AML-193 (cell line): ENCODE measurements at places on chromosomes 12 and 14.

GRCh38 chr12:88227263-88227662 is 85.2 kb downstream of the TMTC3 start:
- no peak for DNase-seq

DNA sequence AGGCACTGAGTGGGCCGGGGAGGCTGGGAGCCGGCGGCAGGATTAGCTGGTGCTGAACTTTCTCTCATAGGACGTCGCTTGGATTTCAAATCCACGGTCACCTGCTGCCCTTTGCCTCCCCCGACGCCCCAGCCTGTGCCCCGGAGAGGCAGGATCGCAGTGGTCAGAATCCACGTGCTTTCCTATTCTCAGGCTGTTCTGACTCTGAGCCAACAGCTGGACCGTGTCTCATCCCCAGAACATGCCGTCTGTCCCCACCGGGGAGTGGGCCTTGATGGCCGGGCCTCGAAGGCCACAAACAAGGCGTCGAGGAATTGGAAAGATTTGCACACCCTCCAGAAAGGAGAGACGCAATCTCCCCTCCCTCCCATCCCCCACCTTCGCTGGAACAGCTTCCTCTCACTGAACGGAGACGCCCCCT is 18.5 kb upstream of the MLXIP start:
- DNase-seq: no peak

GRCh38 chr14:31659278-31659677 is 98.1 kb downstream of the NUBPL start:
- DNase-seq: no peak

- DNase-seq: no peak
Measured at GRCh38 chr14:100823413-100824080, 2.4 kb upstream of the MEG3 start.

- DNase-seq: peak; percentile 40
Measured at GRCh38 chr14:71362920-71363584, 455.8 kb downstream of the PCNX1 start.

- DNase-seq: no peak
Measured at GRCh38 chr12:65305346-65305950, 27.0 kb downstream of the MSRB3 start.

- DNase-seq: no peak
Measured at GRCh38 chr14:105375635-105376057, 22.7 kb upstream of the TEX22 start.

- DNase-seq: no peak
Measured at GRCh38 chr12:104751120-104751519, 207.0 kb downstream of the SLC41A2 start.

- DNase-seq: no peak
Measured at GRCh38 chr14:37270629-37271028, 72.9 kb downstream of the MIPOL1 start.

DNA sequence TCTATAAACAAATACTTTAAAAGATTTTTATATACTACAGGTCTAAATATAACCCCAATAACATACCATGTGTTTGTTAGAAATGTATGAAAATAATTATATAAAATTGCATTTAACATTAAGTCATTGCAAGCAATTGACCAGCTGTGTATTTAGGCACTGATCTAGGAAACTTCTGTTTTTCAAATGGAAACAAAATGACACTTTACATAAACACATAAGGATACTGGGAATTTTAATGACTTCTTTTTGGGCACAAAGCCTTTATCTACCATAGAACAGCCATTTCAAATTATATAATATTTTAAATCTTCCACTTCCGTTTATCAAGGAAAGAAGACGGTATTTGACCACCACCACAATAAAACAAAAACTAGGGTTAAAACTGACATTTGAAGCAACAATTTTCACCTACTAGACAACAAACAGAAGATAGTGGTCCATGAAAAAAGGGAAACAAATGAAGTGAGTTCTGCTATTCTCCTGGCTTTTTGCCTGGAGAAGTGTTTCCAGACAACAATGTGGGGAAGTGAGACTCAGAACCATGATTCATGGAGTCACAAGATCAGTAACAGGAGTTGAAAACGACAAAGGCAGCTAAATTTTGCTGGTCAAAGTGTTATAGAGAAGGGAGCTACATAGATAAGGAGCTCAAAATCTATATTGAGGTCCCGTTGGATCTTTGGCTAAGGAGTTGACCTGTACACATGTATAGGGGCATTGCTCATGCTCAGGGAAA is 475.1 kb downstream of the TRHDE start:
- DNase-seq: no peak

DNA sequence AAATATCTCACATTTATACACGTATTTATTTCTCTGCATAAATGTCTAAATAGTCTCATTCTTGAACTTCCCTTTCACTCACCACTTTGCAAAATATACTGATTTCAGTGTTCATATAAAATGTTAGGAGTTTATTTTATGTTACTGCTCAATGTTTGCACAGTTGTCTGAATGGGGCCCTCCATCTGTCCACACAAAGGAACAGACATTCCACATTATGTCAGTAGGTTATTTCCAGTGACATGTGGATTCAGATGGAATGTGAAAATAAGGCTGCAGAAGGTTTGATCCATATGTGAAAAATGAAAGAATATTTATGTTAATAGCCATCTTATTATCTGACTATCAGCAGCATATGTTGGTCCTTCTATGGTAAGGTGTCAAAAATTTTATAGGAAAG is 994.4 kb upstream of the SEL1L start:
- no peak for DNase-seq

- DNase-seq: no peak
Measured at GRCh38 chr12:121145221-121145620, 12.5 kb downstream of the P2RX7 start.

DNA sequence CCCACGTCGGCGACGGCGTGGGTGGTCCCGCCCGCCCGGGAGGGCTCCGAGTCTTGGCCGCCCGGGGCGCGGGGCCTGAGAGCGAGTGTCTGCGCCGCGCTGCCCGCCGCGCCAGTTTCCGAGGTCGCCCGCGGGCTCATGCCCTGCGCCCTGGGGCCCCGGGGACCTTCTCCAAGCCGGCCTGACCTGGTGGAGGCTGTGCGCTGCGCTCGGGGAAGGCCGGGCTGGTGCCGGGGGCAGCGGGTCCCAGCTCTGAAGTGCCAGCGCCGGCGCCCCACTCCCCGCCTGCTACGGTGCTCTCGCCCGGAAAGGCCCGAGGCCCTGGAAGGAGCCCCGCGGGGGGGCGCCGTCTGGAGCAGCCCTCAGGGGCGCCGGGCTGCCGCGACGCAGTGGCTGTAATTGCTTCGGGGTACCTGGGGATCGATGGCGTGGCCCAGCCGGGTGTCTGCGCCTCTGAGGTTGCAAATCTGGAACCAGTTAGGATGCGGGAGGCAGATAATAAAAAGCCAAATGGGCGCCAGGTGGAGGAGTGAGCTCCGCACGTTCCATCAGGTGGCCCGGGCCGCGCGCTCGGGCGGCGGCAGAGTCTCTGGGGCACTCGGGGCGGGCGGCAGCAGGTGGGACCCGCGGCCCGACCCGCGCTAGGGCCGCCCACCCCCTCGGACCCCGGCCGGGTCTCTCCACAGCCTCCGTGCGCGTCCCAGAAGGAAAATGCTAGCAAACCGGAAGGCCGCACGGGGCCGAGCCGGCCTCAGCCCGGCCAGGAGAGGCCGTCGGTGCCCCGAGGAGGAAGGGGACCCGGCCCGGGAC is 102.3 kb upstream of the DIO3 start:
- DNase-seq: no peak

DNA sequence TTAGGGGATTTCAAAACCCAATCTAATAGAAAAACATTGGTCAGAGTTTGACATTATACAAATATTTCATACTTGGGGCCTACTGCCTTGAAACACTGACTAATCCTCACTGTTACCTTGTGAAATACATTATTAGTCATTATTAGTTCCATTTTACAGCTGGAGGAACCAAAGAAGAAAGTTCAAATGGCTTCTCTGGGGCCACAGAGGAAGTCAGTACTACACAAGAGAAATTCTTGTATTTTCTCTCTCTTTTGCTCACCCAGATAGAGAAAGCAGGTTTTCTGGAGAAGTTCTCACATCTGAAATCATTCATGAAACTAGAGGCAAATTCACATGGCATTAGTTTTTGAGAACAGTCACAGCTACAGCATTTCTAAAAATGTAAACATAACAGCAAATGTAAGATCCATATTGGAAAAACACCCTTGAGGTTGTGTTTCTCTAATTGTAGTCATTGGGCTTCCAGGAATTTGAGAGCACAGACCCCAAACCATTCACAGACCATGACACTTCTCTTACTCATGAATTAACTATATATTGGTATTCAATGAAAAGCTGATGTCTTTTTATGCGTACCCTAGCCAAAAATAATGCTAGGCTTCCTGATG is 83.0 kb downstream of the LLPH start:
- DNase-seq: peak; percentile 34

GRCh38 chr14:73973497-73973896 is 23.4 kb downstream of the COQ6 start:
- no peak for DNase-seq

GRCh38 chr14:85451421-85451820 is 78.5 kb upstream of the FLRT2 start:
- DNase-seq: no peak

DNA sequence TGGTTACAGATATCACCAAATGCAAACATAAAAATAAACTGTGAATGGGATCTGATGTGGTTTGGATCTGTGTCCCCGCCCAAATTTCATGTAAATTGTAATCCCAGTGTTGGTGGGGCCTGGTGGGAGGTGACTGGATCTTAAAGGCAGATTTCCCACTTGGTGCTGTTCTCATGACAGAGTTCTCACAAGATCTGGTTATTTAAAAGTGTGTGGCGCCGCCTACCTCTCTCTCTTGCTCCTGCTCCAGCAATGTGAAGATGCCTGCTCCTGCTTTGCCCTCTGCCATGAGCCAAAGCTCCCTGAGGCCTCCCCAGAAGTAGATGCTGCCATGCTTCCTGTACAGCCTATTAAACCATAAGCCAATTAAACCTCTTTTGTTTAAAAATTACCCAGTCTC is 47.8 kb downstream of the SLC25A21 start:
- no peak for DNase-seq

DNA sequence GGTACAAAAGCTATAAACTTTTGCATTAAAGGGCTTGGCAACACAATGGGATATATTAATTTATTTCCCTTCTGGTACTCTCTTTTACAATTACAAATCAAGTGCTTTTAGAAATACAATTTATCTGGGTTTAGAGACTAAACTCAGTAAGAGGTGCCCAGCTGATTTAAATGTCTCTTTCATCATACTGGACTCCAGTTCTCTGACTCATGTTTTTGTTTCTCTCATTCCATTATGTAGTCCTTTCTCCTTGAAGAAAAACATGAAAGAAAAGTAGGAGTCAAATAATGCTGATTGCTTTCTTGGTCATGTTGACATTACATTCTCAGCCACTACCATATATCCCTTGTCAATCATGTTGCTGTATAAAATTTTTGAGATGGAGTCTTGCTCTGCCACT is 36.3 kb upstream of the CFL2 start:
- no peak for DNase-seq

DNA sequence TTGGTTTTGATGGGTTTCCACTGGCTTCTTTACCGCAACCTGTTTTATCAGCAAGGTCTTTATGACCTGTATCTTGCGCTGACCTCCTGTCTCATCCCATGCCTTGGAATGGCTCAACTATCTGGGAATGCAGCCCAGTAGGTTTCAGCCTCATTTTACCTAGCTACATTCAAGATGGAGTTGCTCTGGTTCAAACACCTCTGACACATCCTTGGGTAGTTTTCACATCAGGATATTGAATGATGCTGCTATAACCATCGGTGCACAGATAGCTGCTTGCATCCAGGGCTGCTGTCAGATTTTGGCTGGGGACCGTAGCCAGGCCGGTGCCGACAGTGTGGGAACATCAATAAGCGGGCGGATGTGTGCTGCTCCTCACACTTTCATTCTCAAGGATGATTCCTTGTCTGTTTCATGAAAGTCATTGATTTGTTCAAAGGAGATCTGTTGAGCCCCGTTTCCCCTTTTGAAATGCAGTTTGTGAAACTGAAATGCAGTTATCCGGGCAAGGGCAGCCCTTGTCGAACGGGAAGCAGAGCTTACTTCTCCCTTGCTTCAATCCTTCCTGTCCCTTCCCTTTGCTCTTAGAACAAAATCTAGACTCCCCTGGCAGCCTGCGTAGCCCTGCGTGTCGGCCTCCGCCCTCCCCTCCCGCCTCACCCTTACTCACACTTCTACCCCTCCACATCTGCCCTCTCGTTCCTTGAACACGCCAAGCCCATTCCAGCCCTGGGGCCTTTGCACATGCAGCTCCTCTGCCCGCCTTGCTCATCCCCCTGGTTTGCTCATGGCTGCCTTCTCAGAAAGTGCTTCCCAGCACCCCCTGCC is 49.2 kb upstream of the NCOR2 start:
- DNase-seq: no peak

DNA sequence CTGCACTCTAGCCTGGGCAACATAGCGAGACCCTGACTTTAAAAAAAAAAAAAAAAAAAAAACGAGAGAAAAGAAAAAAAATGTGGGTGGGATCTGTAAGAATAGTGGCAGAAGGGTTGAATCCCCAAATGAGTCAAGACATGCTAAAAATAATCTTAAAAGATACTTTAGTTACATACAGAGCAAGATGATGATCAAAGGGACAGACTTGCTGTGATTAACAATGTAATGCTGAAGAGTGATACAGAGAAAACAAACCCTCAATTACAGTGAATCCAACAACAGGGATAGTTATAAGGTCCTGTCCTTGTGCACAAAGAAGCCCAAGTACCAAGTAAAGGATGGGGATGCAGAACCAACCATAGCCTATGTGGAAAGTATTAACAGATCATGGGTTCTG is 80.3 kb downstream of the DCAF5 start:
- DNase-seq: no peak

DNA sequence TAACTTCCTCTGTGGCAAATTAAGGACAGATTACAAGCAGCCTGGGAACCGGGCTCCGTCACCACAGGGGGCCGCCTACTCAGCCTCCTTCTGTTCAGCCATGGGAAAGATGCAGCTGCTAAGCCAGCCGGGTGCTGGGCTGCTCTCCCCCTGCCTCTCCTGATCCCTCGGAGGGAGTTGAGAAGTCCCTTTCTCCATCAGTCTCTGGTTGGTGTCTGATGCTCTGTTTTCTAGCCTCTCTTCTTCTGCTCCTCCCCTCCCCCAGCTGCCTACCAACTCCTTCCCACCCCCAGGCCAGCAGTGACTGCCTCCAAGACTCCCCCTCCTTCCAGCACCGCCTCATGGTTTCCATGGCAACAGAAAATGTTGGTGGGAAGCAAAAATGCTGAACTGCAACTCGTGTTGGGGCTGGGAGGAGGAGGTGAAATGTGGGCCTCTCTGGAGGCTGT is 486.7 kb downstream of the APAF1 start:
- no peak for DNase-seq

DNA sequence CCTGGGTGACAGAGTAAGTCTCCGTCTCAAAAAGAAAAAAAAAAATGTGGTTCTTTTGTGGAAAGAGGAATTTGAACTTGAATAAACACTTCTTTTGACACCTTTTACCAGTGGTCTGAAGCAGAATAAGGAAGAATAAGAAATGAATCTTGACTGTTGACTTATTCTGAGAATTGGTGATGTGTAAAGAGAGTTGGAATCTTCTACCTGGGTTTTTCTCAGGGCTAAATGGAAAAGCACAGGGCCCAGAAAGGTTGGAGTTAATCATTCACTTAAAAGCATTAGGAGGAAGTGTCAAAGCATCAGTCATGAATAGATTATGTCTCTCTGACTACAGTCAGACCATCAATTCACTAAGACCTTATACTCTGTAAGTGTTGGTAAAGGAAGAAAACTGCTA is 13.9 kb downstream of the PNMA1 start:
- DNase-seq: no peak
